ENCODE measurements at places on chromosomes 6 and 20. TPM values are rescaled to one million over a fixed set of nuclear protein-coding genes. Genes with fewer than 3 reads are reported as not detected.

Gene CUL9
- 24.6 TPM for total RNA-seq

Gene MATN4
- total RNA-seq = 0.19 TPM

Gene MDFI
- 39.2 TPM for total RNA-seq

Gene GUCA1A
- total RNA-seq = not detected

GRCh38 chr20:43430265-43431133 lies 27.2 kb upstream of the SRSF6 start:
- DNase-seq = no peak

- no peak for DNase-seq
Observed at GRCh38 chr6:1388630-1389368, 577 bp upstream of the FOXF2 start.

GRCh38 chr6:152576525-152576924 lies 60.6 kb downstream of the SYNE1 start:
- DNase-seq = no peak

DNA sequence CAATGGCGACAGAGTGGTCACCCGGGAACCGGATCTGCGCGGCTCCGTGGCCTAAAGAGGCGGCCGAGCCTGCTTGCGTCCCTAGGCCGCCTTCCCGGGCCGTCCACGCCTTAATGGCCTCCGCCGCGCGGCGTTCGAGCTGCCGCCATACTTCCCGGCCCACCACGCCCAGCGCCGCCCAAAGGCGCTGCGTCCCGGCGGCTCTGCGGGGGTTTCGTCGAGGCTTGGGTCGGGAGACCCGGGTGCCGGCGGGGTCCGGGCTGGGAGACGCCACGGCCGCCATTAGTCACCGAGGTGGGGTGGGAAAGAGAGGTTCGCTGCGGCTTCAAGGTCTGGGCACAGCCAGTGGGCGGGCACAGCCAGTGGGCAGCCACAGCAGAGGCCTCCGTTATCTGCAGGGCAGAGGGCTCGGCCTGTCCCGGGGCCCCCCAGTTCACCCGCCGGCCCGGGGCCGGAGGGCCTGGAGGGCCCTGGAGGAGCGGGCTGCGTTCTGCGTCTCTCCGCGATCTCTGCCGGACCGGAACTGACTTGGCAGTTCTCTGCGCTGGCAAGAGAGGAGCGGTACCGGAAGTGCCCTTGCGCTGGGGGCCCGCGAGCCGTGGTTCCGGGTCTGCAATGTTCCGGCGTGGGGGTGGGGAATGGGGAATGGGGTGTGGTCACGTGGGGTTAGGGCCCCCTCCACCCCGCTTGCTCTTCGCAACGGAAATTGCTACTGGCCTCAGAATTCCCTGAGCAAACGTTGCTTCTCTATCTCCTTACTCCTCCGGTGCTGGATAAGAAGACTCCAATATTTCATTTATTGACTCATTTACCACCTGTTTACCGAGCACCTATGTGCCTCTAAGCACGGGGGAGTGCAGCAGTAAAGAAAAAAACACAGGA lies 82.3 kb downstream of the CNBD2 start:
- peak; percentile 84 for DNase-seq

DNA sequence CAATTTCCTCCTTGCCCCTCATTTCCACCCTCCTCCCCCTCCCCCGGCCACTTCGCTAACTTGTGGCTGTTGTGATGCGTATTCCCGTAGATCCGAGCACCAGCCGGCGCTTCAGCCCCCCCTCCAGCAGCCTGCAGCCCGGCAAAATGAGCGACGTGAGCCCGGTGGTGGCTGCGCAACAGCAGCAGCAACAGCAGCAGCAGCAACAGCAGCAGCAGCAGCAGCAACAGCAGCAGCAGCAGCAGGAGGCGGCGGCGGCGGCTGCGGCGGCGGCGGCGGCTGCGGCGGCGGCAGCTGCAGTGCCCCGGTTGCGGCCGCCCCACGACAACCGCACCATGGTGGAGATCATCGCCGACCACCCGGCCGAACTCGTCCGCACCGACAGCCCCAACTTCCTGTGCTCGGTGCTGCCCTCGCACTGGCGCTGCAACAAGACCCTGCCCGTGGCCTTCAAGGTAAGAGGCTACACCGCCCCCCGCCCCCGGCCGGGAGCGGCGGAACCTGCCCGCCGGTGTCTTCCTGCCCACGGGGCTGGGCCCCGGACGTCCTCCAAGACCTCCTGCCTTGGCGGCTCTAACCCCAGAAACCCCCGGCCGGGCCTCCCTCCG lies 44.9 kb upstream of the SUPT3H start:
- no peak for DNase-seq

DNA sequence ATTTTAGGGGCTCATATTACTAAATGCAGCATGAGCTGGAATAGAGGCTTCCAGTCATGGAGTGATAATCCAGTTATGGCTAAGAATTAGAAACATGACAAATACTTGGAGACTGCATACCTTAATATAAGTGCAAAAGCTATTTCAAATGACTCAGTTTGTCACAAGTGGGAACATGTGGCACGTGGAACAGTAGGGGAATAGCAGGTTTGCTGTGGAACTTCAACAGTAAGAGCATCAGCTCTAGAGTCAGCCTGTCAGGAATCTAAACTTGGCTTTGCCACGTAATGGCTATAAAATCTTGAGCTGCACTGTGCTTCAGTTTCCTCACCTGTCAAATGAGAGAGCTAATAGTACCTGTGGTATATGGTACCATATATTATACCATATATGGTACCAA lies 62.1 kb downstream of the HTR1B start:
- DNase-seq = no peak

GRCh38 chr6:33458676-33459075 lies 4.3 kb downstream of the ZBTB9 start:
- no peak for DNase-seq

DNA sequence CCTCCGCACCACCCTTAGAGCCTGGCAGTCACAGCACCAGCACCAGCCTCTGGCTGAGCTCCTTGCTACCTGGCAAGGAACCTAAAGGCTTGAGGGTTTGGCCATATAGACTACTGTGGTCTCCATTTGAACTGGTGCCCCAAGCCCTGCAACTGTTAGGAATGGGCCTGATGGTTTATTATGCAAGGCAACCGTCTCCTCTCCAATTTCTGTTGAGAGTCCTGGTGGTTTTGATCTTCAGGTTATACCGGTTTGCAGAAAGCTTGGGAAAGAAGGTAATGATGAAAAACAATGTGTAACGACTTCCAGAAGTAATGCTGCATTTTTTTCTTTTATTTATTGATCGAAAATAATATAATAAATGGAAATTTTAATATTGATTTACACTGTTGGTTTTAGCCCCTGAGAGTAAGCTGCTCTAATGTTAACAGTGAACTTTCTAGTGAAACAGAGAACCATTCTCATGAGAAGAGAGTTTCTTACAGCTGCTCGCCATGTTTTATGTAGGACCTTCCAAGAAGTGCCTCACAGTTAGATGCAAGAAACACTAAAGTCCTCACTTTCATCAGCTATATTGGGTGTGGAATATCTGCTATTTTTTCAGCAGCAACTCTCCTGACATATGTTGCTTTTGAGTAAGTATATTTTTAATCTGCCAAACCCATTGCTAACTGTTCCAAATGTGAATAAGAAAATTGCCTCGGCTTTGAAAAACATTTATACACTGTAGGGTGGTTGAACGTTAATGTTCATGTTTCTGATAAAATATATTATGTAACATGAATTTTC lies 112.8 kb downstream of the ADGRG6 start:
- DNase-seq = no peak

DNA sequence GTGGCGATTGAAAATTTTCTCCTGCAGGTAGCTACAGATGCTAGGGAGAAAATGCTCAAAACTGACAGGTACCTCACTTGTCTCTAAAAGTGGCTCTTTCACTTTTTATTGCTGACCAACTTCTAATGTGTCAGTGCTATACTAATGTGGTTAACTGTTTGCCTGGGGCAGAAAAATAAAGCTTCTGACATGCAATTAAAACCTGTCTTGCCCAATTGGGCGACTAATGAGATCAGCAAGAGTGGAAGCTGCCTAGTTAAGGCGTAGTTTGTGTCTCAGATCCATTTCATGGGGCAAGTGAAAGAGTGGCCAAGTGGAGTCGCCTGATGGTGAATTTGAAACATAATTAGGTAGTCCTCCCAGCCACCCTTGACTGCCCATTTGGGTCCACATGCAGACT lies 193.3 kb downstream of the TSHZ2 start:
- no peak for DNase-seq

DNA sequence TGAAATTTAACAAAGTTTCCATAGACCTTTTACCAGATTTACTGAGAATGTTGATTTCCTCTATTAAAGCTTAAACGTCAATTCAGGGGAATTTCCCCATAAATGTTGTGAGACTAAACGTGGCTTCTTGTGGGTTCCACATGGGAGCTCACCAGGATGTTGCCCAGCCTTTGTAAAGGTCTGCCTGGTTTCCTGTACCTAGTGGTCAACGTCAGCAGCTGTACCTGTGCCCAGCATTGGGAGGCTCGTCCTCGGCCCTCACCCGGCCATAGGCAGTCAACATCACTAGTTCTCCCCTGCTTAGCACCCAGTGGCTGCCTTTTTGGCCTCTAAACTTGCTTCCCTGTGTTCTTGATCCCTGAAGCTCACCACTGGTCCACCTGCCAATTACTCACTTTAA lies 22.1 kb upstream of the CD83 start:
- DNase-seq = no peak

DNA sequence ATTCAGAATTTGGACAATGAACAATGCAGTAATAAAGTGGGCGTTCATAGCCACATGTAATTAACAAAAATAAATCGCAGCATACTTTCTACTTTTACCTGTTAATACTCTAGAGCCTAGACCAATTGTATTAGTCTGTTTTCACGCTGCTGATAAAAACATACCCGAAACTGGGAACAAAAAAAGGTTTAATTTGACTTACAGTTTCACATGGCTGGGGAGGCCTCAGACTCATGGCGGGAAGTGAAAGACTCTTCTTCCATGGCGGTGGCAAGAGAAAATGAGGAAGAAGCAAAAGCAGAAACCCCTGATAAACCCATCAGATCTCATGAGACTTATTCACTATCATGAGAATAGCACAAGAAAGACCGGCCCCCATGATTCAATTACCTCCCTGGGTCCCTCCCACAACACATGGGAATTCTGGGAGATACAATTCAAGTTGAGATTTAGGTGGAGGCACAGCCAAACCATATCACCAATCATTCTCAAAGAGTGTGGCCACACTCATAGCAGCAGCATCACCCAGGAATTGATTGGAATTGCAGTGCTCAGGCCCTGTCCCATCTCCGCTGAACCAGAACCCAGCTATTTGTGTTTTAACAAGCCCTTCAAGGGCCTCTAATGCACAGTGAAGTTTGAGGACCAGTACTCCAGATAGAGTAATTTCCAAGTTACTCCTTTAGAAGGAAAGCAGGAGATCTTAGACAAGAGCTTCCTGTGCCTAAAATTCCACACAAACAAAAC lies 650.0 kb downstream of the KIF16B start:
- DNase-seq = no peak

All from omental fat pad (tissue), 4 donors.